ENCODE measurements at places on chromosomes 5 and 9.
A peak's percentile ranks its signal among the peaks of the same experiment; 100 is the strongest.

DNA sequence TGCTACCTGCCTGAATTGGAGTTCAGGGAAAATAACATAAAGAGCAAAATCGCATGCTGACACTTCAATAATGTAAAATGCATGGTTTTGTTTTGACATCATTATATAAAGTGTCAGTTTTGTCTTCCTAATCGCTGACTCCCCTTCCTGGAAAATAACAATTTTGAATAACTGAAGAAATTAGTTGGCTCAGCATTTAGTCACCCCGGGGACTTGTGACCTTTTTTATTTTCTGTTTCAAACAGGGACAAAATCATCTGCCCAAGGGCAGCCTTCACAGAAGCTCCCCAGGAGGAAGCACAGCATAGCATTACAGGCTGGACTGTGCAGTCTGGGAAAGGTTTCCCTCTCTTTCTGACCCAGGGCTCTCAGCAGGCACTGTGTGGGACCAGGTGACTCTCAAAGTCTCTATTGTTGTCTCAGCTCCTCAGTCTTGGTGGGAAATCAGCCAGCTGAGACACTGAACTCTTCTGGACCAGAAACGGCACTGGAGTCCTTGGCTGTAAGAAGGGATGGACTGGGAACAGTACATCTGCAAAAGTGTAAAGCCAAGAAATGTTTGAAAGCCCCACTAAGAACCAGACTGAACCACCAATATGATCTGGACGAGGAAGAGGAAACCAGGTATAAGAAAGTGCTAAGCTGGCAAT, 671.3 kb upstream of the KLF4 start:
- DNase-seq, result no peak

GRCh38 chr9:114894609-114895433, 35.6 kb downstream of the TNFSF8 start:
- no peak for DNase-seq

GRCh38 chr9:124420991-124421543, 5.8 kb upstream of the PSMB7 start:
- DNase-seq, result peak; percentile 90

- DNase-seq, result no peak
Observed at GRCh38 chr5:1777281-1778137, 22.1 kb downstream of the MRPL36 start.

GRCh38 chr5:122053181-122054109, 24.6 kb downstream of the LOX start:
- no peak for DNase-seq

DNA sequence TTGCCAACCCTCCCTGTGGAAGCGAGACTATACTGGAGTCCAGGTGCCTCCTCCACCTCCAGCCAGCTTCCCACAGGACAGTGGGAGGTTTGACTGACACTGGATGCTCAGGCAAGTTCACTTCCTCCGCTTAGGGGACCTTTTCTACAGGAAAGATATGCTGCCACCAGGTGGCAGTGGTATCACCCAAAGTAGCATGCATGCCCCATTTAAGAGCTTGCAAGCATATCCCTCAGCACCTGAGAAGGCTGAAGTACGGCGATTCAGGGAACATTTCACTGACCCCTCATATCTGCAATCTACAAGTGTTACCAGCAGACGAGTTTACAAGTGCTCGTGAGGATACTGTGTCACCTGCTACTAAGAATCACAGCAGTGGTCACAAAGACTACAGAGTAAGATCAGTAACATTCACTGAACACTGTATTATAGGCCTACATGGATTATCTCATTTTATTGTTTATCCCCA, 75.5 kb downstream of the KLHL3 start:
- DNase-seq, result peak; percentile 56

- peak; percentile 72 for DNase-seq
Observed at GRCh38 chr5:32589942-32590869, 4.8 kb downstream of the SUB1 start.

DNA sequence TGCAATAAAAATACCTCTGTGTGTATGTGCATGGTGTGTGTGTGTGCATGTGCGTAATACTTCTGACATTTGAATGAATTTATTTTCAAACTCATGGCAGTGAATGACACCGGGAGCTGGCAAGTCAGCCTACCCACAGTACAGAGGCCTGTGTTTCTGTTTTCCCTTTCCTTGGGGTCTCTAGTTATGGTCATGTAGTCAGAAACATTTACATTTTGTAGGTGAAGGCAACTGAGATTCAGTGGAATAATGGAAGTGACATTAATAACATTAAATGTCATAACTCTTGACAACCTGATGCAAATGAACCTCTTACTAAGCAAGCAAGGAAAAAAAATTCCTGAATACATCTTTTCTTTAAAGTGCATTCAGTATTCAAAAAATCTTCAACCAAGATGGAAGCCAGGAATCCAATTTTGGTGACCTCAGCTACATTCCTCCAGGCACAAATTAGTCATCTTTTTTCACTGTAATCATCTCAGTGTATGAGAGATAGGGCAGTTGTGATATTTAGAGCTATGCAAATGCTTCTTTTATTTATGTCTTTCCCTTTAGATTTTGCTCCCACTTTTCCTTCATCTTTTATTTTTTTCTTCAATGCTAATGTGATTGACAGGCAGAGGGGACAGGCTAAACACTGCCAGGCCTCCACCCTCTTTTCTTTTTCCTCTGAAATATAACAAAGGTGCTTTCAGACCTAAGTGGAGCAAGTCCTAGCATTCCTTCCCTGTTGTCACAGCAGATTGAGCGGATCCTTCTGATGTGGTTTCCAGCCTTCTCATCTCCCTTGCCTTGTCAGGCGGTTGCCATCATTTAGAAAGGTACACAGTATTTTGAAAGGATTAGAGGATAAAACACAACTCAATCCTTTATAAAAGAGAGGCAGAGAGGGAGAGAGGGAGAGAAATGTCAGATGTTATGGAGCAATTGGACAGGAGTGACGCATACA, 569.8 kb upstream of the ADAMTS16 start:
- DNase-seq, result no peak

- no peak for DNase-seq
Observed at GRCh38 chr9:92517046-92517445, 18.7 kb downstream of the ECM2 start.

- no peak for DNase-seq
Observed at GRCh38 chr5:85647349-85648127, 970.2 kb upstream of the COX7C start.

GRCh38 chr9:121122246-121123032, 47.7 kb downstream of the CNTRL start:
- DNase-seq, result no peak

DNA sequence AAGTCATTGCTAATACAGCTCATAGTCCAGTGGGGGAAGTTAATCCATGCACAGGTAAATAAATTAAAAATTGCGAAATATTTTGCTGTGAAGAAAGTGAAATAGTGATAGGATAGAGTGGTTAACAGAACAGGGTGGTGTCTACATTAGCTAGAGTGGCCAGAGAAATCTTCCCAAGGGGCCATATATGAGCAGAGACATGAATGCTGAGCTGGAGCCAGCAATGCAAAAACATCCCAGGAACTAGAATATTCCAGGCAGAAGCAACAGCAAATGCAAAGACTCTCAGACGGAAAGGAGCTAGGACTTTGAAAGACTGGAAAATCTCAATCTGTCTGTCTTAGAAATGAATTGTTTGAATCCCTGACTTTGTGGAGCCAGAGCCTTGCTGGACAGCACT, 1221.6 kb downstream of the MAT2B start:
- no peak for DNase-seq
